ENCODE measurements at places on chromosomes 13 and 19.
A peak's percentile ranks its signal among the peaks of the same experiment; 100 is the strongest.

DNA sequence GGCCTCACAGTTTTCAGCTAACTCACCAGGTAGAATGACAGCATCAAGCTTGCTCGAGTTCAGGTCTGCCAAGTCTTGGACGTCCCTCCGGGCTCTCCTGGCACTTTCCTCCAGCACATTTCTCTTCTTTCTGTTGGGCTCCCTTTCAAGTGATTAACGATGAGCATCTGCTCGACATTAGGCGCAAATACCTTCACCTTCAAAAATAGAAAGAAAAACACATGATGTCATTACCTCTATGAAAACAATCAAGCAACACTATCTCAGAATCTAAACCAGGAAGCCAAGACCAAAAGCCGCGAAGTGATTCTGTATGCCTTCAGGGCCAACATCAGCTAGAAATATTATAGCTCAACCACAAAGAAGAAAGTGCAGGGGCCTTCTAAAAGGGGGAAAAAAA, 15.4 kb upstream of the CLN5 start:
- no peak for DNase-seq

DNA sequence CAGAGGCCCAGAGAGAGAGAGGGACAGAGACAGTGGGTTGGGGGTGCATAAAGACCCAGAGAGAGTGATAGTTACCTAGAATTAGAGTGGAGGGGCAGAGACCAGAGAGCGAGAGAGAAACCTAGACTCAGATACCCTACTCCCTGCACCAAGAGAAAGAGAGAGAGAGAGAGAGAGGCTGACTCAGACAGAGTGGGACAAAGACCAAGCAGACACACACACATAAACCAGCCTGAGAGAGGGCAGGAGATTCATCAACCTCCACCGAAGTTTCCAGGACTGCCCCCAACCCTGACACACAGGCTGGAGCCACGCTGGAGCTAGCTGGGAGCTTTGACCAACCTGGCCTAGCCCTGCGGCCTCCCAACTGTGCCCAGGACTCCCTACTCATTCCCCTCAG, 12.9 kb downstream of the SYT3 start:
- no peak for DNase-seq

DNA sequence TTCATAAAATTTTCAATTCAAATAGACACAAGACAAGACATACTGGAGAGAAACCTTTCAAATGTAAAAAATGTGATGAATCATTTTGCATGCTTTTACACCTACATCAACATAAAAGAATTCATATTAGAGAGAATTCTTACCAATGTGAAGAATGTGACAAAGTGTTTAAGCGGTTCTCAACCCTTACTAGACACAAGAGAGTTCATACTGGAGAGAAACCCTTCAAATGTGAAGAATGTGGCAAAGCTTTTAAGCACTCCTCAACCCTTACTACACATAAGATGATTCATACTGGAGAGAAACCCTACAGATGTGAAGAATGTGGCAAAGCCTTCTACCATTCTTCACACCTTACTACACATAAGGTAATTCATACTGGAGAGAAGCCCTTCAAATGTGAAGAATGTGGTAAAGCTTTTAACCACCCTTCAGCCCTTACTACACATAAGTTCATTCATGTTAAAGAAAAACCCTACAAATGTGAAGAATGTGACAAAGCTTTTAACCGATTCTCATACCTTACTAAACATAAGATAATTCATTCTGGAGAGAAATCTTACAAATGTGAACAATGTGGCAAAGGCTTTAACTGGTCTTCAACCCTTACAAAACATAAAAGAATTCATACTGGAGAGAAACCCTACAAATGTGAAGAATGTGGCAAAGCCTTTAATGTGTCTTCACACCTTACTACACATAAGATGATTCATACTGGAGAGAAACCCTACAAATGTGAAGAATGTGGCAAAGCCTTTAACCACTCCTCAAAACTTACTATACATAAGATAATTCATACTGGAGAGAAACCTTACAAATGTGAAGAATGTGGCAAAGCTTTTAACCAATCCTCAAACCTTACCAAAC, 24.6 kb upstream of the ZNF431 start:
- no peak for DNase-seq

- DNase-seq, result no peak
Measured at GRCh38 chr19:29001141-29001581, 211.8 kb downstream of the UQCRFS1 start.

DNA sequence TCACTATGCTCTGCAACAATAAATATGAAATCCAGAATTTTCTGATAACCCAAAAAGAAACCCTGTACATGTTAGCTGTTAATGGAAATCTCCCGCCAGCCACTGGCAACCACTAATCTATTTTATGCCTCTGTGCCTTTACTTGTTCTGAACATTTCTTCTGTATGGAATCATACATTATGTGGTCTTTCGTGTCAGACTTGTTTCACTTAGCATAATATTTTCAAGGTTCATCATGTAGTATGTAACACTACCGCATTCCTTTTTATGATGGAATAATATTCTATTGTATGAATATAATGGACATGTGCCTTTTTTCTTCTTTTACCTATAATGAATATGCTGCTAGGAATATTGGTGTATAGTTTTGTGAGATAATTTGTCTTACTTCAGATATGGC, 1123.3 kb downstream of the EFNB2 start:
- DNase-seq, result no peak

DNA sequence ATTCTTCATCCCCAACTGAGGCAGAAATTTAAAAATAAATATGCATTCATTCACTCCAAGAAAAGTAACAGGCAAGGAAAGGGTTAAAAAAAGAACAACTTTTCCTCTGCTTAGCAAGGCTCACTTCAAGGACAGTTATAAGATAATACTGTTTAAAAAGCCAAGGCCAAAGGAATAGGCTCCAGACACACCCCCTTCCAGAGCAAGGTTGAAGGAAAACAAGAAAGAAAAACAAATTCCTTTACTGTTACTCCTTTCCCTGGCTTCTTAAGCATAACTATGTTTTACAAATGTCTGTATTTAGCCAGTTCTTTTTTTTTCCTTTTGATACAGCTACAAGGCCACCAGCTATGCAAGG, 8.5 kb downstream of the SIGLEC11 start:
- no peak for DNase-seq

GRCh38 chr19:6610934-6611852, 20.2 kb upstream of the CD70 start:
- DNase-seq, result peak; percentile 95

DNA sequence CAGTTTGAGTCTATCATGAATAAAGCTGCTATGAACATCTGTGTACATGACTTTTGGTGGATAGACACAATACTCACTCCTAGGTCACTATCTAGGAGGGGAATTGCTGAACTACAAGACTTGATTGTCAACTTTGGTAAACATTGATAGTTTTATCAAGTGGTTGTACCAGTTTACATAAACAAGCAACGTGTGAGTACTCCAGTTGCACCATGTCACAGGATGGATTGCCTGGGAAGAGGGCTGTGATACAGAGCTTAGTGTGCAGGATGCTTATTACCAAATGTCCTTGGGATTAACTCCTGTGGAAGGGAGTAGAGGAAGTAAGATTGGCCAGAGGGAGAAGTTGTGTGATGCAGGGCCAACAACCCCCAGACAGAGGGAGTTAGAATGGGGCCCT, 37.7 kb downstream of the RAP2A start:
- no peak for DNase-seq

GRCh38 chr13:82305588-82305987, 1576.7 kb downstream of the SLITRK1 start:
- no peak for DNase-seq

DNA sequence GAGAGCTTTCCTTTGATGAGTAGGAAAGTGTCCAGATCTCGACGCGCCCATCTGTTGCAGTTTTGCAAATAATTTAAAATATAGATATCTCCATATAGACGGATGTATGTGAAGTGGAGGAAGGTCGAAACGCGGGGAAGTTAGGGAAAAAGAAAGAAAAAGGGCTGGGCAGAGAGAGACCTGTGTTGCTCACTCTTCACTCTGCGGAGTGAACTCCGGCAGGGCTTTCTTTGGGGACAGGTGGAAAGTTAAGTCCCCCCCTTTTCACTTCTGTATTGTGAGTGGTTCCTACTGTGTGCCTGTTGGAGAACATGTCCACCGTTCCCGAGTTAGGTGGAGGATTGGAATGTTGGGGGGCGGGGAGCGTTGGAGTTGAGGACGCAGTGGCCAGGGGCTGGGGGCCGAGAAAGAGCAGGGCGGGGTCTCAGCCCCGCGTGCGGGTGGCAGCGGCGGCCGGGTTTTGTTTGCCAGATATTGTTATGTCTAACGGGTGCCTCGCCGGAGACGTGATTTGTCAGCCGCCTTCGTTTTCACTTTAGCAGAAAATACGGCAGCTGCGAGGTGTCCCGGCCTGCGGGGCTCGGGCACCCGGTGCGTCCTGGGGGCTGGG, 145.1 kb upstream of the ZNF536 start:
- no peak for DNase-seq
